ENCODE measurements at places on chromosomes 7 and 10.

GRCh38 chr7:126222782-126223181, 1030.0 kb downstream of the GRM8 start:
- no peak for DNase-seq

- no peak for DNase-seq
Observed at GRCh38 chr7:138478499-138478908, 18.4 kb downstream of the TRIM24 start.

GRCh38 chr10:116208956-116209567, 63.9 kb downstream of the GFRA1 start:
- DNase-seq: no peak

GRCh38 chr7:21104124-21104500, 317.4 kb upstream of the SP8 start:
- DNase-seq: no peak

DNA sequence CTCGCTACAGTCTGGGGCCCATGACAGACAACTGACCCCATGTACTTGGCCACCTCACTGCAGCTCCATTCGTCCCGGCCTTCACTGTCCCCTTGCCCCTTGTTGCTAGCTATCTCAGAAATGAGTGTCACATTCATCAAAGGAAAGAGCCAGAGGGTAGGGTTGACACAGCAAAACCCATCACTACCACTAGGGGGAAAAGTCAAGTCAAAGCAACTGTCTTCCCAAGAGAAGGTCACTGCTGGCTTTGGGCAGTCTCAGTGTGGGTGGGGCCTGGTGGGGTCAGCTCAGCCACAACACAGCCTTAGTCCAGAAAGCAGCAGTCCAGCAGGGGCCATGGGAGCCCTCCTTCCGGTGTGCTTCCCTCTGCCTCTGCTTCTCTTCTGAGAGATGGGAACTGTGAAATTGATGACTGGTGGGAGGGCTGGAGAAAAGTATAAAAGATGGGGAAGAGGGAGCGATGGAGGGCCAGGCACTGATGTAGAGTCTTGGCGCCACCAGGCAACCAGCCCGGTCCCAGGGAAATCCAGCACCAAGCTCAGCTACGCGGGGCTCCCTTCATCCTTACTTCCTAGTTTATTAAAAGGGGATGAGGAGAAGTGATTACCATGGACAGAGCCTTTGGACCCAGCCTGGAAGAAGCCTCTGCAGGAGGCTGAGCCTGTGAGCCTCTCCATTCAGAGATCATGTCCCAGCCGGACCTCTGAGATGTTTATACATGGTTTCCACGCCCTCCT, 58.0 kb downstream of the PLXNA4 start:
- no peak for DNase-seq

GRCh38 chr10:49243139-49243538, 54.9 kb upstream of the TMEM273 start:
- no peak for DNase-seq

GRCh38 chr10:86393362-86393761, 26.8 kb upstream of the GRID1 start:
- no peak for DNase-seq

DNA sequence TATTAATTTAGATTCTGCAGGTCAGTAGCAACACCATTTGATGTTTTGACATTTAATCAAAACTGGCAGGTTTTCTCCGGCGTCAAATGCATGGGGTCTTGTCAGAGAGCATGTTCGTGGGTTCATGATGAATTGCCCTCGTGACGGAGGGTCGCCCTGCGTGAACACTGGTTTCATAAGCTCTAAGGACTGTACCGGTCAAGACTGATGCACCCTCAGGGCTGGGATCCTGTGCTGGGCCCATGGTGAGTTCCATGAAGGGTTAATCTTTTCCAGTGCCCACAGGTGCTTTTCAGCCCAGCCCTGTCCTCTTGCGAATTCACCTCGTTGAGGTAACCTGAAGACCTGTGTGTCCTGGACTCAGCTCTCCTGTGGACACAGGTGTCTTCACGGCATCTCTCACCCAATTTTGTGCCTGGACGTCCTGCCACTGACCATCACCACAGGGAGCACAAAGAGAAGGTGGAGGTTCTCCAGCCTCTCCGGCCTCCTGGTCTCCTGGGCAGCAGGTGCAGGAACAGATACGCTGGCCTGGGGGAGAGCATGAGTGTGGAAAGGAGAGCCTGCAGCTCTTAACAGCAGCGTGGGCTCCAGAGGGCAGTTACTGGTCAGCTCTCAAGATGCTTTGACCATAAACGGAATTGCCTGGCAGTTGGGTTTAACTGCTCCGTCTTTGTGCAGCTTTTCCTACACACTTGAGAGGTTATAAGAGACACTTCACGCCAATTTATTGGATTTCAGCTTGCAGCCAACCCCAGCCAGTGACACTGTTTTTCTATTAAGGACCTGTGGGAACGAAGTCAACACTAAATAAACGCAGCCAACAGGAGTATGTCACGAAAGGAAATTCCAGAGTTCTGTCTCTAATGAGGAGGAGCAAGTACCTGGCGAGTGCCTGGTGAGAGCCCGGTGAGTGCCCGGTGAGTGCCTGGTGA, 37.4 kb upstream of the CFAP46 start:
- DNase-seq: no peak

DNA sequence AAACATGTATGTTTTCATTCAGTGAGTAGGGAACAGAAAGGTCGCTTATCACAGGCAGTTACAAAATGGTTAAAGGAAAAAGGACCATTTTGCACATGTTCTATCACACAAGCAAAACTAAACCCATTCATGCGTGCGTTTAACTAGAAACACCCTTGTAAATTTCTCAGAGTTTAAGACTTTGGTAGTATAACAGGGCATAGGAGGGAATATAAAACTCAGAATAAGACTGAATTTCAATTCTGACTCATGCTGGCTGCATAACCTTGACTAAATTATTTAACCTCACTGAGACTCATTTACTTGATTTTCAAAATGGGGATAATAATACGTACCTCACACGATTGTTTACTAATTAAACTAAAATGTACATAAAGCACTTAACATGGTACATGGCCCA, 243.8 kb upstream of the PTN start:
- DNase-seq: no peak

GRCh38 chr10:13715100-13715499, 128.3 kb downstream of the PRPF18 start:
- no peak for DNase-seq

GRCh38 chr7:140007051-140007690, 55.6 kb downstream of the PARP12 start:
- DNase-seq: no peak

GRCh38 chr10:52883996-52884871, 111.7 kb upstream of the MBL2 start:
- no peak for DNase-seq

DNA sequence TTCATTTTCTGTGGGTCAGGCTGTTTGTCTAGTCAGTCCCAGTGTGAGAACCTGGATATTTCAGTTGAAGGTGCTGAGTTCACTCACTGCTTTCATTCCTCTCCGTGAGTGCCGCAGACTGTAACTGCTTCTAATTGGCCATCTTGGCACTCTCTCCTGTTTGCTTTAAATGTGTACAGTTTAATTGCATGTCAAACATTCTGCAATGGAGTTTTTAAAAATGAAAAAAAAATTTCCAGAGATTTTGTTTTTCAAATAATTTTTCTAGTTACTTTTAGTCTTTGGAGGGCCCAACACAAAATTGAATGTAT, 87.8 kb downstream of the CCSER2 start:
- DNase-seq: no peak

GRCh38 chr7:138559448-138559847, 99.4 kb downstream of the TRIM24 start:
- no peak for DNase-seq

GRCh38 chr7:104642560-104642959, 314.2 kb downstream of the LHFPL3 start:
- DNase-seq: no peak

DNA sequence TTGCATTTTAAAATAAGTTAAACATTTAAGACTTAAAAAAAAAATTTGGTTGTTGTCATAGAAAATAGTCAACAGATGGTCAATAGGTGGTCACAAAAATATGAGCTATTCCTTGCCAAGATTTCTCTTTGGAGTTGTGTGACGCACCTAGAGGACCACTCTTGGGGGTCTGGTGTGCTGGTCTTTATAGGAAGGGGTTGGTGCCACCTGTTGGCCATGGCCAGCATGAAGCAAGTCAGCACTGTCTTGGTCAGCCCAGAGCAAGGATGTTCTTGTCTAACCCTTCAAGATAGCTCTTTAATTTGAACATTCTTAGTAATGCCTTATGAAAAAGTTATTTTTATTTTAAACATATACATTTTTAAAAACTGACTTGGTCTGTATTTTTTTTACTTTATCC, 267.9 kb upstream of the CNTNAP2 start:
- DNase-seq: no peak

DNA sequence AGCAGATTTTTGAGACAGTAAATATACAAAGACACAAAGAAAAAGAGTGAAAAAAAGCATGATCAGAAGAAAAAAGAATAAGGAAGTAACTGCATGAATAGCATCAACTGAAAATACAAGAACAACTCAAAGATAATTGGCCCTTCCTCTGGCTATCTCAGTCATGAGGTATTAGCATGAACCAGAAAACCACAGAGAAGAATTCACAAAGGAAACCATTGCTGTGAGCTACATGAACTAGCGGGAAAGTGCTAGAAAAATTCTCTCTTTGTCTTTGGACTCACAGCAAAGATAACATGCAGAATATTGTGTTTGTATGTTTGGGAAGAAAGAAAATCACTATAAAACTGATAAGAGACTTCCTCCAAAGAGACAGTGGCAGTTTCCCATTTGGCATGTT, 82.9 kb downstream of the SORCS1 start:
- no peak for DNase-seq

DNA sequence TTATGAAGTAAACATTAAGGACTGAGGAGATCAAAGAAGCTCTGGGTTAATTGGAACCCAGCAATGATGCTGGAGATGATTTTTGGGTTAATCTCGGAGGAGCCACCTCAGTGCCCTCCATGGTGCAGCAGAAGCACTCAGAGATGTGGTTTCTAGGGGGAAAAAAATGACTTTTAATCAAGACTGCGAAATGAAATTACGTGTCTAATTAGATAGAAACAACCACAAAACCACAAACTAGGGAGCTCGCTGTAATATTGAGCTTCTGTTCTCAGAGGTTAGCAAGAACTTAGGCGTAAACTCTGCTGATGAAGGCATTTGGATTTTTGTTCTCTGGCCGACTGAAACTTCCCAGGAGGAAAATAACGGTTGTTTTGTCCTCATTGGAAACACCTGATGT, 319.0 kb downstream of the GRID1 start:
- DNase-seq: no peak

DNA sequence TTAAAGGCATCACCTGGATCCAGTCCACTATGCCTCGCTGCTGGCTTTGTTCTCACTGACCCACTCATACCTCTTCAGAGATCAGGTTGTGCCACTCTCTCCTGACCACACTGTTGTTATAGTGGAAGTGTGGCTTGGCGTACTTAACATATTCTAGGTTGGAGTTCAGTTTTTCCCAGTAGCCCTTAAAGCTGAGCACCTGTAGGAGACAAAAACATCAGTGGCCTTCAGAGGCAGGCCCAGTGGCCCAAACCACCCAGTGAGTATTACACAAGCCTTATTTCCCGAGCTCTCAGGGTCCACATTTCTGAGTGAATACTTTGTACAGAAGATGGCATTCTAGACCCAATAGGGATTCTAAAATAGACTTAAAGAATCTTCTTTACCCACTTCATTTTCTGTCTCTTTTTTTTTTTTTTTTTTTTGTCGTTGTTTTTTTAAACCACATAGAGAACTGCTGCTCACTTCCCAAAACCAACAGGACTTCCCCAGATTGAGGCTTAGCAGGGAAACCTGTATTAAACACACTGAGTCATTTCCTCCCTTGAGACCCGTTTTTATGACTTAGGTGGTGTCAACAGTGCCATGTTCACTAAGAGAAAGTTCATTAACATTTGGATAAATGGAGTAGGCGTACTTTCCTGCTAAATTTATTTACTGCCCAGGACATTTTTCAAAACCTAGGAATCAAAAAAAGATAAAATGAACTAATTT, 85.8 kb downstream of the GSAP start:
- DNase-seq: no peak

DNA sequence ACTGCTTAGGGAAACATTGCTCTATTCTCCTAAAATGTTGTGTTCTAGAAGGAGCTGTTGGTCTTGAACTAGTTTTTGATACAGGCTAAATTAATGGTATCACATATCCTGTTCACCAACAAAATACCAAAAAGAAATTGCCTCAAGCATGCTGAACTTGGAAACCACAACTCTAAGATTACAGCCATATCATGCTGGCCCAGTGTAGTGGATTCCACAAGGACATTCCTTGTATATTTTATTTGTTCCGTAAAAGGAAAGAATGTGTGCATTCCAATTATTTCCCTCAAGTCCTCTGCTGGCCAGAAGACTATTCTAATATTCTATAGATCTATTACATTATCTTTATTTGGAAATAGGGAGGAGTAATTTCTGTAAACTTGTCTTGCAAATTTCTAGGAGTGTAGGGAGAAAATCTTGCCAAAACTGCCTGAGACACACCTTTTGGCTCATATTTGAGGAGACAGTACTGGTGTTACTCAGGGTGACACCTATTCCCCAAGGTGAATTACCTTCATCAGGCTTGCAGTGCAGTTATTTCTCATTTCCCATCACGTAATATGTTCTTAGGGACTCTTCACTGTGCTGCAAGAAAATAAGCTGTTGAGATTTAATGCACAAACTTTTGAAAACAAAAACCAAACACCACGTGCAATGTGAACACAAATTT, 1.9 kb upstream of the NEBL start:
- DNase-seq: no peak

DNA sequence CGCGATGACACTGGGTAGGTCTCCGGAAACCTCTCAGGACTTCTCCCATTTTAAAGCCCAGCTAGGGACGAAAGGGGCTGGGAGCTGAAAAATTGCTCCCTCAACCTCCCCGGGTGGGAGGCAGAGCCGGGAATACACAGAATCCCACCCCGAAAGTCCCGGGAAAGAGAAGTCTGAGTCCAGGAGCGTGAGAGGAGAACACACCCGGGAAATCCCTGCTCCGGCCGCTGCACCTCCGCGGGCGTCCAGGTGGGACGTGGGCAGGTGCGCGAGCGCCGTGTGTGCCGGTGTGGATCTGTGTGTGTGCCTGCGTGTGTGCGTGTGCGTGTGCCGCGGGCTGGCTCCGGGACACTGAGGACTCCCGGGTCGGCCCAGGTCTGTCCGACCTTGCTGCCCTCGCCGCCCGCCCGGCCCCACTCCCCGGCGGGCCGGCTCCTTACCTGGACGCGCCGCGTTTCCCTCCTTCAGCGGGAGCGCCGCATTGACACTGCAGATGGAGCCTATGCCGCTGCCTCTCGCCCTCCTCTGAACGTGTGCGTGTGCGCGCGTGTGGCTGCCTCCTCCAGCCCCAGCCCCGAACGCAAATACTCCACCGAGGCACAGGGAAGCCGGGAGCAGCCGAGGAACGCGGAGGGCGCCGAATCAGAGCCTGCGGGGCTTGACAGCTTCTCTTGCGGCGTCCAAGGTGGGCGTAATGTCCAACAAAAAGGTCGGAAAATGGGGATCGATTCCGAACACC, at the start of gene PLXNA4:
PLXNA4 (minus strand) TSS at position 489 of the 739 bp plus-strand sequence. CDS start 67,777 bp downstream, outside the sequence.
- no peak for DNase-seq

DNA sequence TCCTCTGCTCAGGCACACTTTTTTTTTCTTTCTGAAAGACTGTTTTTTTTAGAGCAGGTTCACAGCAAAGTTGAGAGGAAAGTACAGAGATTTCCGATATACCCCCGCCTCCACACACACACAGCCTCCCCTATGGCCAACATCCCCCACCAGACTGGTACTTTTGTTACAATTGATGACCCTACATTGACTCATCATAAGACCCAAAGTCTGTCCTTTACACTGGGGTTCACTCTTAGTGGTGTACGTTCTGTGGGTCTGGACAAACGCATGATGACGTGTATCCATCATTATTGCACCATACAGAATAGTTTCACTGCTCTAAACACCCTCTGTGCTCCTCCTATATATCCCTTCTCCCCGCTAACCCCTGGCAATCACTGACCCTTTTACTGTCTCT, 107.7 kb downstream of the RBM20 start:
- no peak for DNase-seq
